ENCODE measurements at places on chromosomes 1 and 21. TPM values are rescaled to one million over a fixed set of nuclear protein-coding genes. Genes with fewer than 3 reads are reported as not detected.

- H3K27me3 ChIP-seq, result no peaks in the 10 kb centered on the region
- no peak overlapping the region for H3K27ac ChIP-seq
- H3K4me3 ChIP-seq, result no peak overlapping the region
- no peaks in the 10 kb centered on the region for H3K36me3 ChIP-seq
- DNase-seq, result no peak
- H3K4me1 ChIP-seq, result peaks cover 10% of the 10 kb centered on the region
Measured at GRCh38 chr1:10283318-10283984, 73.1 kb downstream of the KIF1B start.

DNA sequence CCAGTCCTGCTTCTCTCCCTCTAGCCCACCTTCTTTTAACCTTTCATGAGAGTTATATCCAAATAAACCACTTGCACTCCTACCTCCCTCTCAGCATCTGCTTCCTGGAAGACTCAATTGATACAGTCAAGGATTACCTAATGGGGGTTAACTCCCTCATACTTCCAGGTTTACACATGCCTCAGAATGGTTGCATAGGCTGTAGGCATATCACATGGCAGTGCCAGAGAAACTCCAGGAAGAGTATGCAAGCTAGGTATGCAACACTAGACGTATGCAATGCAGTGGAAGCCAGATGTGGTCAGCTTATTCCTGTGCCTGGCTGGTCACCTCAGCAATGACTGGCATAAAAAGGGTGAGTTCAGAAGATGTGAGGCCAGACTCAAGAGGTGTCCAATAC, 32.7 kb upstream of the VANGL1 start:
- DNase-seq, result no peak
- H3K27ac ChIP-seq, result no peak overlapping the region
- no peak overlapping the region for H3K4me3 ChIP-seq

GRCh38 chr1:169121146-169121923, 14.8 kb downstream of the ATP1B1 start:
- no peak overlapping the region for H3K27ac ChIP-seq
- no peaks in the 10 kb centered on the region for H3K36me3 ChIP-seq
- no peaks in the 10 kb centered on the region for H3K4me1 ChIP-seq
- DNase-seq, result no peak
- H3K4me3 ChIP-seq, result no peak overlapping the region

GRCh38 chr1:154736841-154737240, 128.9 kb upstream of the ADAR start:
- H3K36me3 ChIP-seq, result peaks cover 26% of the 10 kb centered on the region
- no peaks in the 10 kb centered on the region for H3K27me3 ChIP-seq
- no peak overlapping the region for H3K4me3 ChIP-seq
- DNase-seq, result no peak

GRCh38 chr21:35203093-35203977, 154.2 kb upstream of the RUNX1 start:
- no peak overlapping the region for H3K27ac ChIP-seq
- H3K36me3 ChIP-seq, result no peaks in the 10 kb centered on the region
- DNase-seq, result no peak
- no peak overlapping the region for H3K4me3 ChIP-seq
- H3K27me3 ChIP-seq, result no peaks in the 10 kb centered on the region

GRCh38 chr1:29684141-29684540, 447.8 kb downstream of the PTPRU start:
- H3K36me3 ChIP-seq, result no peaks in the 10 kb centered on the region
- no peaks in the 10 kb centered on the region for H3K4me1 ChIP-seq
- no peaks in the 10 kb centered on the region for H3K27me3 ChIP-seq
- H3K27ac ChIP-seq, result no peak overlapping the region

The CATSPERE gene
- 0.26 TPM for total RNA-seq

Measured in Karpas-422 (cell line).